ENCODE measurements at places on chromosomes 11 and 22.
A peak's percentile ranks its signal among the peaks of the same experiment; 100 is the strongest.

- DNase-seq: no peak
Observed at GRCh38 chr11:74871037-74871436, 77.9 kb downstream of the XRRA1 start.

GRCh38 chr11:124644426-124645280, 22.0 kb downstream of the TBRG1 start:
- DNase-seq: peak; percentile 19

DNA sequence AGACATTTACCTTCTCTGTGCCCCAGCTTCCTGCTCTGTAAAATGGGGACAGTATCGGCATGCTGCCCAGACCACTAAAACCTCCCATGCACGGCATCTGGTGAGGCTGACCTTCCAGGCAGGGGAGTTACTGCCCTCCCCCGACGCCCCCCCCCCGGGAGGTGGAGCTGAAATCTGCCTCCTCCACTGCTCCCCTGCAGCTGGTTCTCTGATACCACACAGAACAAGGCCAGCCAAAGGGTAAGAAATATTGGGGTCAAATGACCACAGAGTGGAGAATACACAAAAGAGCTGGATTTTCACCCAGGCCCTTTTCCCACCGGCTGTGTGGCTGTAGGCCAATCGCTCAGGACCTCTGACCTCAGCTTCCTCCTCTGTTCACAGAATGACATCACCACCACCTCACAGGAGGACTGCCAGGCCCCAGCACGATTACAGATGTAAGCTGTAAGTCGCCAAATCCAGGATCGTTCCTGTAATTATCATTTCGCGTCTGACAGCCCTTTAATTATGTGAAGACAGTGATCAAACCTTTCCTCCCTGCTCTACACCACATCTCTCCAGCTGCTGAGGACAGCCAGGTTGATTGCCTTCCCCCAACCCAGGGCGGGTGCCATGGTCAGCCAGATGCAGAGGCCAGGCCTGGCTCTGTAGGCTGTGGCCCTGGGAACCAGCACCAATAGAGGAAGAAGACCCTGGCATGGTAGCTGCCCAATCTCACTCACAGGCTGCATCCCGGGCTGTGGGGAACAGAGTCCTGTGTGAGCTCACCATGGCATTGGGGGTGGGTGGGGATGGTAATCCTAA, 35.7 kb upstream of the KLHL35 start:
- DNase-seq: no peak

DNA sequence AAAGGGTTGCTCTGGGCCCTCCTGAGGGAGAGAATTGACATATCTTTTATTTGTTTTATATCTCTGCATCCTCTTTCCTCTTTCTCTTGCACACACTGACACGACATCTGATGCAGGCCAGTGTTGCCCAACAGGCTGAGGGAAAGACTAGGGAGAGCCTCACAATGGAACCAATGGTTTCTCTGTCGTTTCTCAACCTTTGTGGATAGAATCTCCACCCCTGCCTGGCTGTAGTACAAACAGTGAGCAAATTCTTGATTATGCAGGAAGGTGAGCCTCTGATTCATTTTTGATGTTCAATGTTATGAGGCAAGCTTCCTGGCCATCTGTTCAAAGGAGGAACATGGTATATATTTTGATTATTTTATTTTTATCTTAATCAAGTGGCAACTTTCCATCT, 49.8 kb upstream of the PLET1 start:
- DNase-seq: no peak

GRCh38 chr11:105071089-105071732, 26.1 kb upstream of the CARD16 start:
- DNase-seq: peak; percentile 9

DNA sequence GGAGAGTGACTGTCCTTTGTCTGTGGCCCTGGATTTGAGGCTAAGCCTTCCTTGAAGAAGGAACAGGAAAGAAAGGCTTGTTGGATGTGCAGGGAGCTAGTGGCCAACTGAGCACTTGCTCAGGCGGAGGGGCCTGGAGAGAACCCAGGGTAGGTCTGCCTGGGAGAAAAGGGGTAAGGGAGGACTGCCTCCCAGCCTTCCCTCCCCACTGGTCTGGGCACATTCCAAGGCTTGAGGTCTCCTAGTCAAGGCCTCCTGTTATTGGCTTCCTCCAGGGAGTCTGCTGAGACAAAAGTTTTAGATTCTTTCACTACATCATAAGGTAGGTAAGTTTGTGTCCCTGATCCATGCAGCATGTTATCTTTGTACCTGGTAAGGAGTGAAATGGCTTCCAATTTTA, 15.2 kb downstream of the KCNQ1OT1 start:
- DNase-seq: no peak

GRCh38 chr11:118133816-118134215, 18.8 kb downstream of the SCN4B start:
- no peak for DNase-seq
